ENCODE measurements at places on chromosomes 6 and 20.

GRCh38 chr6:124793398-124793797 lies 168.8 kb upstream of the RNF217 start:
- DNase-seq, result no peak

DNA sequence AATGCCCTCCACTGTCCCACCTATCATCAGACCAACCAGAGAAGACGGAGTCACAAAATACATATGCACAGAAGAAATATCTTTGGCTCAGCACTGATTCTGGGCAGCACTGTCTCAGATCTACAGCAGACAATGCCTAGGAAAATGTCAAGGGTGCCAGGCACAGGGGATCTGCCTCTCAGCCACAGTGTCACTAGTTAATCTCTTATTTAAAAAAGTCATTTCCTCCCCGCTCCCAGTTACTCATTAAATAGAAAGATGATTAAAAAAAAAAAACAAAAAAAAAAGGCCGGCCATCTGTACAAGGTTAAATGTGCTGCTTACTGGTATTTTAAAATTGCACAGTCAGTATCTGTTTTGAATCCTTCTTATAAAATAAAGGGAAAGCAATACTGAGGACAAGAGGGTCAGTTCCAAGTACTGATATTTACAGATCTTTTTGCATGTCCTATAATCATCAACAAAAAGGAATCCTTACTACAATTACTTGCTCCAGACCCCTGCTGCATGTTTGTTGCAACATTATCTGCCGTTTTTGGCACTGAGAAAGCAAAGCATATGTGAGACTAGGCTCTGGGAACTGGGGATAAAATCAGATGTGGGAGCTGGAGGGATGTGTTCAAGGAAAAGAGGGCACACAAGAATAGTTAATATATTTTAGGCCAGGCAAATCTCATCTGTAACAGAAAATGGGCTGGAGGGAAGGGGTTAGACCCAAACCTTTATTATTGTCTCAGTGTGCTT lies 299.3 kb downstream of the KIF16B start:
- no peak for DNase-seq

GRCh38 chr20:18046535-18046934 lies 11.2 kb downstream of the OVOL2 start:
- DNase-seq, result no peak

DNA sequence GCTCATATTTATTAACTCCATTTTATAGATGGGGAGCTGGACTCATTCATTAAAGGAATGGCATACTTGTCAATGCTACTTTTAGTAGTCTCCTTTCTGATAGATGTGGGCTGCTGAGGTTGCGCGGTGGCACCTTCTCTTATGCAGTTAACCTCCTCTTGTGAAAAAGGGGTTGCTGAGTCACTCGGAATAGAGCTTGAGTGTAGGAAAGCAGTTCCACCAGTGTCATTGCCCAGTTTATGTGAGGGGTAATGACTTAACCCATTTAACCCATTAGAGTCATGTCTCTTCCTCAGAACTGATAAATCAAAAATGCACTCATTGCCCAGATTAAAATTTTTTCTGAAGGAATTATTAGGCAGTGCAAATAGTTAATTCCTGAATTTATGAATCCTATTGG lies 6.3 kb downstream of the MAPK14 start:
- peak; percentile 38 for DNase-seq

- no peak for DNase-seq
Measured at GRCh38 chr20:8398263-8399051, 266.4 kb downstream of the PLCB1 start.

DNA sequence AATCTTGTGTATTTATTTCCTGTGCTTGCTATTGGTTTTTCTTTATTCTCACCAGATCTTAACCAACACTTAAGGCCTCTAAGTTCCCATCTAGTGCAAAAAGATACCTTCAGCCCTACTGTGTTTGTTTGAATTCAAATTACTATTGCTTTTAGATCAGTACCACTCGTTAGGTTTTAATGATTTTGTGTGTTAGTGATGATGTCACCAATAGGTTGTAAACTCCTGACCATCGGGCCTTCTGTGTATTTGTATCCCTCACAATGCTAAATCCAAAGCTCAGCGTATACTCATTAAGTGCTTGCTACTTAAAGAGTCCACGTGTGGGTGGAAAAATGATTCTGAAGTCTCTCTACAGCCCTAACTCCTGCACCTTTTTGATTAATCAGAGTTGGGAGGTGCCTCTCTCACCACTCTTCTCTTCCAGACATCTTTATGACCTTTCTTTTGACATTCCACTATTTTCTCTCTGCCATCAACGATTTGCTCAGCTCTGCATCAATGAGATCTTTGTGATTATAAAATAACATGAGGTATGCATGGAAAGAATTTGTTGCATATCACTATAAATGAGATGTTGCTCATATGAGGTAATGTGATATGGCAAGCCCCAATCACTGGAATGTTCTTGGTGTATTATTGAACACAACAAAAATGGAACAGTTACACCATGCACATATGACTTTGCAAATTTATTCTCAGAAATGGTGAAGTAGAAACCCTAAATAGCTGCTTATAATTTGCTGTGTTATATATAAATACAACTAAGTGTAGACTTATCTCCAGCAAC lies 55.1 kb upstream of the LAMA2 start:
- no peak for DNase-seq

- no peak for DNase-seq
Measured at GRCh38 chr20:51862796-51863195, 60.5 kb upstream of the SALL4 start.

- DNase-seq, result no peak
Measured at GRCh38 chr6:160256445-160256844, 2.2 kb downstream of the SLC22A2 start.

GRCh38 chr20:6632187-6632586 lies 135.3 kb upstream of the BMP2 start:
- no peak for DNase-seq

GRCh38 chr6:163935158-163935762 lies 520.7 kb downstream of the QKI start:
- no peak for DNase-seq

DNA sequence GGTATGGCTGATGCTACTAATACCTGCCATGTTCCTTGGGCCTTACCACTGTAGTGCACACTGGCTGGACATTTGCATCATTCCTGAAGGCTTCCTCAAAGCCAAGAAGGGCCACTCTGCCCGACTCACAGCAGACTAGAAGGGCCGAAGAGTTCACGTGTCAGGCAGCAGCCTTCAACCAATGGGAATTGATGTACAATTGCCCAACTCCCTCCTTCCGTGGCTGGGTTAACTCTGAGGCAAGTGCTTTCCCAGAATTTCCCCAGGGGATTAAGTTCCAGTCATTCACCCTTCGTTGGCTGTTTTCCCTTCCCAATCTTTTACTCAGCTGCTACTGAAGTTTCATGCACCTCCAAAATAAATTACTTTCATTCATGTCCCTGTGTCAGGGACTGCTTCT lies 29.8 kb downstream of the PSMB9 start:
- DNase-seq, result no peak

All from stimulated activated CD4-positive, alpha-beta T cell treated with anti-CD3 and anti-CD28 coated beads, Interleukin-4, amount 100 ng/mL, for 1 hour (primary cell).